Hematopoietic multipotent progenitor cell (in vitro differentiated cells): ENCODE measurements at places on chromosomes 7 and 10. TPM values are rescaled to one million over a fixed set of nuclear protein-coding genes. Genes with fewer than 3 reads are reported as not detected.
A peak's percentile ranks its signal among the peaks of the same experiment; 100 is the strongest.

GARIN1A gene
- 0.27 TPM for total RNA-seq

DNA sequence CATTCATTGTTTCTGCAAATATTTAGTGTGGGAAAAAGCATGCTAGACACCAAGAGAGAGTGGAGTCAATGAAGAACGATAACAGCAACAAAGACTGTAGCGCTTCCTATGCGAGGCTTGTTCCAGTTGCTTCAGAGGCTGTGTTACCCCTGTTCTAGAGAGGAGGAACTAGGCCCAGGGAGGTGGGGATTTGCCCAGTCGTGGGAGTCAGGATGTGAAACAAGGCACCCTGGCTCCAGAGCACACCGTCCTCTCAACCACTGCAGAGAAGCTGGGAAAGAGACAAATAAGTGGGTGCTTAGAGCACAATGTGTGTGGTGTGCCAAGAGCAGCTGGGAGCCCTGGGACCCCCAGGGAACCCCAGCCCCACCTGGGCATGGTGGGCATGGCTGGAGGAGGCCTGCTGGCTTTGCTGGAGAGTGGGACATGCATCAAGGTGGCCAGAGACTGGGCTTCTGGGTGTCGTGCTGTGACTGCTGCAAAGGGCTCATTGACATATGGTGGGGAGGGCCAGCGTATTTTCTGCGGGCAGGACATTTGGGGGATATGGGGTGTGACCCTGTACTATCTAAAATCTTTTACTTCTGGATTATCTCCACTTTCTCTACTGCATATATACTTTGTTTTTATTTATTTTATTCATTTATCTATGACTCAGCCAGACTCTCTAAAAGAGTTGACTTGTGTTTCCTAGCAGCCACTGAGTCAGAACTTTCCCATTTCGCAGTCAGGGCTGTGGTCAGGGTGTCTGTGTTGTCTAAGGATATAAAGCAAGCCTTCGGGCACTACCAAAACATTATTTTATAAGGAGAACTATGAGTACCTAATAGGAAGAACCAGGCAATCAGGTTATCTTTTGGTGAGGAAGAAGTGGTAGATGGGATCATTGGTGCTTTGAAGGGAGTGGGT lies 95.4 kb downstream of the TCF7L2 start:
- no peak for DNase-seq

- no peak for DNase-seq
These were observed 78.6 kb upstream of the SYPL1 start for GRCh38 chr7:106190589-106191330.

AKR1D1 gene
- not detected for total RNA-seq

- DNase-seq, result no peak
These were observed 3.2 kb downstream of the TRIL start for GRCh38 chr7:28954946-28955345.

DNA sequence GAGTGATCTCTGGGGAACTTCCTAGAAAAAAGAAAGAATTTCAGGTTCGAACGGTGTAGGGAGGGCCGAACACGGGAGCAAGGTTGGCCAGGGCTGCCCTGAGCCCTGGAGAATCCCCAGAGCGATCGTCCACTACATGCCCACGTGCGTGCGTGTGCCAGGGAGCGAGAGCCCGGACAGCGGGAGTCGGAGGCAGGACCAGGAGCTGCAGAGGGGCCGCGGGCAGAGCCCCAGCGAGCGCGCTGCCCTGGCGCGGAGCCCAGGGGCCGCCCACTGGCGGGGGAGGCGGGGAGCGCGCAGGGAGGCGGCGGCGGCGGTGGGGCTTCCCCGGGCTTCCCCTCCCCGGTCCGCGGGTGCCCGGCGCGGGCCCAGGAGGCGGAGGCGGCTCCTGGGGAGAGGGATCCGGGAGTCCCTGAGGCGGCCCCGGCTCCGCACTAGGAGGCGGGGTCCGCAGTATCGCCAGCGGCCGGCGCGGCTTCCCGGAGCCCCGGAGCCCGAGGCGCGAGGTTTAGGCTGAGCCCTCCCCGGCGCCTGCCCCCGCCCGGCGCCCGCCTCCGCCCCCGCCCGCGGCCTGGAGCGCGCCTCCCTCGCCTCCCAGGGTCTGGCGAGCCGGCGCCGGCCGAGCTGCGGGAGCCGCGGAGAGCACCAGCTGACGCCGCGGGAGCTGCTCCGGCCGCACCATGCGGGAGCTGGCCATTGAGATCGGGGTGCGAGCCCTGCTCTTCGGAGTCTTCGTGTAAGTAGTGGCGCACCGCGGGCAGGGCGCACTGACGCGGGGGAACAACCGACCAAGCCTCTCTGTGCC lies at the start of gene PLPP4:
Gene PLPP4 (plus strand): TSS at position 602 of the 805 bp plus-strand sequence. CDS start 79 bp downstream, at position 681.
- peak; percentile 42 for DNase-seq

PDE6C gene
- not detected for total RNA-seq

DNA sequence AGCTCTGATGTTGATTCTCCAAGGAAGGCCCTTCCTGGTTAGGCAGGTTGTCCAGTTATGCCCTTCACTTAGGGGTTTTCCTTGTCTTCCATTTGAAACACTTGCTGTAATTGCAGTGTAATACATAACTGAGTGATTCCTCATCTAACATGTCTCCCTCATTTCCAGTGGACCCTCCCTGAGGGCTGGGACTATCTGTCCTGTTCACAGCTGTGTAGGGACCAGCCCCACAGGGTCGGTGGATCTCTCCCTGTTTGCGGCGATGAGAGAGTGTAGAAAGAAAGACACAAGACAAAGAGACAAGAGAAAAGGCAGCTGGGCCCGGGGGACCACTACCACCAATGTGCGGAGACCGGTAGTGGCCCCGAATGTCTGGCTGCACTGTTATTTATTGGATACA lies 135.9 kb upstream of the EEPD1 start:
- DNase-seq, result no peak

GRCh38 chr7:115632636-115633035 lies 397.9 kb downstream of the TFEC start:
- no peak for DNase-seq

XRCC2 gene
- 2.4 TPM for total RNA-seq

DNA sequence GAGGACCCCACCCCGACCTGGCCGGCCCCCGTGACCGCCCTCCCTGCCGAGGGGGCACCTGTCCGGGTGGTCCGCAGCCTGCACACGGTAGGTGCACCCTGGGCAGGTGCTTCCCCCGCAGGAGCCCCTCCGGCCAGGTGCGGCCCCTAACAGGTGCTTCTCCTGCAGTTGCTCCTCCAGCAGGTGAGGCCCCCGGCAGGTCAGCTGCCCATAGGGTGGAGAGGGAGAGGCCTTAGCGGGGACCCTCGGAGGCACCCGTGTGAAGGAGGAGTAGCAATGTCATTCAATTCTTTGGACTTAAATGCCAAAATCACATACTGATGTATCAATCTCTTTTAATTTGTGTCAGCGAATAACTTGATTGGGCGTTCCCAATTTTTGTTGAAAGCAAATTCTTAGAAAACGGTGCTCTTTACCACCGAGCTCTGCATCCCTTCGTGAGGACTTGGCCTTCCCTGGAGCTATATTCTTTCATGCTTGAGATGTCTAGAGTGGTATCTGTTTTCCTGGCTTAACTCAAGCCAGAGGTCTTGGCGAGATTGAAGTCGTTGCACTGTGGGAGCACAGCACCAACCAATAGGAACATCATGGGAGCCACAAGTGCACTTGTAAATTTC lies 738 bp upstream of the NCAPG2 start:
- DNase-seq, result no peak

- no peak for DNase-seq
These were observed 21.3 kb downstream of the SSMEM1 start for GRCh38 chr7:130228840-130229502.

DNA sequence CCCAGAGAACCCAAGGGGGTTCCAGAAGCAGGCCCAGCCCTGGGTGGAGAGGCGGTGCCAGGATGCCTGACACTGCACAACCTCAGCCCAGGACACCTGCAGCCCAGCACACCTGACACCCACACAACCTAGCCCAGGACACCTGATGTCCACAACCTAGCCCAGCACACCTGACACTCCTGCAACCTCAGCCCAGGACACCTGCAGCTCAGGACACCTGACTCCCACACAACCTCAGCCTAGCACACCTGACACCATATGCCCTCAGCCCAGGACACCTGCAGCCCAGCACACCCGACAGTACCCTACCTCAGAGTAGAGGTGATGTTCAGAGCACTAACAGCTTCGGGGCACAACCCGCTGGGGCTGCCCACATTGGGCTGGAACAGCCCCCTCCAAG lies 87.3 kb downstream of the PAXIP1 start:
- no peak for DNase-seq

SPDYE16 gene
- total RNA-seq, result under 0.01 TPM

DNA sequence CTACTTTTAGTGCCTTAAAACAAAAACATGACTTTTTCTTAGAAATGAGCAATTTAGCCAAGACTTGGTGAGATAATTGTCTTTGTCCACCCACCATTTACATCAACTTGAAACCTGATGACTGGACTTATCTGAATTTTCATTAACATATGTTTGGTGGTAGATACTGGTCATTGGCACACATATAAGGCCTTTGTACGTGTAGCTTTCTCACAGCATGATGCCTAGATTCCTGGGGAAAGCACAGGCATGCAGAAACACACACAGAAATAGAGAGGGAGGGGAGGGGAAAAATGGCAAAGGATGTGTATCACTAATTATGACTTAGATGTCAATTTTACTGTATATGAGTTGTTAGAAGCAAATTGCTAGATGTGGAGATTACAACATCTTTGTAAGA lies 488.4 kb downstream of the NXPH1 start:
- DNase-seq, result no peak

DNA sequence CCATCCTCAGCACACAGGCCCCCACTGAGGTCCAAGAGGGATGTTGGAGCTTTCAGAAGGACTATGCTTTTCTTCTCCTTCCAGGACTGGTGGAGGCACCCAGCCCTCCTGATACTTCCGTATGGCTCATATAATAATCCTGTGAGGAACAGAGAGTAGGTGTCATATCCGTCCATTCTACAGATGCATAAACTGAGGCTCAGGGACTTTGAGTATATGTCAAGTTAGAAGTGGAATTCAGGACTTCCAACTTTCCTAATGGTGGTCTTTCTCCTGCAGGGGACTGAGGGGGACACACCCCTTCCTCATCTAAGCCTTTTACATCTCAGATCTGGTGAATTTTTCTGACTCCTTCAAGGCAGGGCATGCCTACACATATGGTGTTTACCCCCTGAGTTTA lies 153.7 kb downstream of the RPS24 start:
- no peak for DNase-seq

- DNase-seq, result no peak
These were observed 11.1 kb downstream of the HTR7 start for GRCh38 chr10:90846746-90847145.

GRCh38 chr10:72250666-72251065 lies 23.1 kb upstream of the DDIT4 start:
- no peak for DNase-seq

GPR26 gene
- under 0.01 TPM for total RNA-seq

DNA sequence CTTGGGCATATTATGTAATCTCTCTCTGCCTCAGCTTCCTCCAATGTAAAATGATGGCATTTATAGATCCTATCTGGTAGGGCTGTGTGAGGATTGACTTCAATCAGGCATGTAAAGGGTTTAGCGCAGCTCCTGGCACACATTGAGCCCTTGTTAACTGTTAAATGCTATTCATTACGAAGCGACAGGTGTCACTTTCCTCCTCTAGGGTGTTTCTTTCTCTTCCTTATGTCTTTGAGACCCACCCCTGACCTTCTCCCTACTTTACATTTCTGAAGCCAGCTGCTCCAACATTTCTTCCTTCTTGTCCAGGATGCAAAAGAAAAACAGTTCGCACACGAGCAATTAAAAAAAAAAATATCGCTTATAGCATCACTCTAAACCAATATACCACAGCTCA lies 5.7 kb upstream of the R3HCC1L start:
- DNase-seq, result no peak

GRCh38 chr7:50166997-50167965 lies 74.2 kb upstream of the ZPBP start:
- no peak for DNase-seq

MUC12 gene
- total RNA-seq, result 0.27 TPM

SHH gene
- total RNA-seq, result under 0.01 TPM
